ENCODE measurements at places on chromosomes 12 and 14.

DNA sequence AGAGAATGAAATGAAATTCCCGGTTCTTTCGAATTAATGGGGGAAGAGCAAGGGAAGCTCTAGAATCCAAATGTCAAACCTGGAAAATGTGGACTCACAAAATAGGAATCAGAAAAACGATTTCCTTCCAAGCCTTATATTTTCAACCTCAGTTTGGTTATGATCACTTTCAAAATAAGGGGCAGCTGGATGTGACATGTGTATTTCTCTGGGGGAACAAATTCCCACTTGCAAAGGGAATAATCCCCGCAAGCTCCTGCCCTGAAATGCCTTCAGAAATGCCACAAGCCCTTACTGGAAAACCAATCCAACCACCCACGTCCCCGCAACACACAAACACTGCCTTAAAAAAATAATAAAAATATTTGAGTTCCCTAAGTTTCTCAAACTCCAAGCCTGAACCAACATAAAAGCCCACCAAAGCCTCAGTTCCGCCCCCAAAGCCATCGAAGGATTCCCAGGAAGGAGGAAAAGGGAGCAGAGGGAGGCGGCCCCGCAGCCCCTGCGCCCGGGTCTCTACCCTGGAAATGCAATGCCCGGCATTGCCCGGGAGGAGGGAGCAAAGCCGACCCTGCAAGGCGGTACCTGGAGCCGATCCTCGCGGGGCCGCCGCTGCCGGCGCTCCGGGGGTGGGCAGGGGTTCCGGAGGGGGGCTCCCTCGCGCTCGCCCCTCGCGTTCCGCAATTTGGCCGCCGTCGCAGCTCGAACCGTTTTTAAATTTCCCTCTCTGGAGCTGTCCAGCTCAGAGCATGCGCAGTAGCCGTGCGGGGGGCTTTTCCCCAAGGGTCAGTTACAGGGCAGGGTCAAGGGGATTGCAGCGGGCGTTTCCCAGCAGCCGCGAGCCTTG, at the start of gene FOXN4:
Gene FOXN4 (minus strand): TSS at position 751 of the 847 bp plus-strand sequence. CDS start 963 bp downstream, outside the sequence.
- DNase-seq = no peak

GRCh38 chr12:113634982-113635381, 163.3 kb upstream of the LHX5 start:
- DNase-seq = no peak

DNA sequence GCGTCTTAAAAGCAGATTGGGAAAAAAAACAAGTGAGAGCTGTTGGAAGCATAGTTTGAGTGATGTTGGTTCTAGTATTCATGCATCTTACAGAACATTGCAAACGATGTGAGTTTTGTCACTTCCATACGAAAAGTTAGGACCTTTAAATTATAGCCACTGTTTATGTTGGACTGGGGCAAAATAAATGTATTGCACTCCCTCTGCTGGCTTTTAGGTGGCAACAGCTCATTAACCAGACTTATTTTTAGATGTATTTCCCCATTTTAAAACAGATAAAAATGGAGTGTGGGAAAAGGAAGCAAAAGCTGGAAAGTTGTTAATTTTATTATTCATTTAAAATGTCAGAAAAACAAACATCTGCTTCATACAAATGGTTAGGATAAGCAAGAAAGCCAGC, 111.9 kb downstream of the LGR5 start:
- no peak for DNase-seq

- no peak for DNase-seq
Observed at GRCh38 chr12:107418981-107419380, 266.6 kb upstream of the PWP1 start.

- peak; percentile 94 for DNase-seq
Observed at GRCh38 chr14:102139286-102140026, at the start of gene WDR20. Gene WDR20 (plus strand): TSS chr14:102139897. CDS start chr14:102139924, 27 bp downstream.

Measured in H54 (cell line).